ENCODE measurements at places on chromosomes 13 and 19.
A peak's percentile ranks its signal among the peaks of the same experiment; 100 is the strongest.

DNA sequence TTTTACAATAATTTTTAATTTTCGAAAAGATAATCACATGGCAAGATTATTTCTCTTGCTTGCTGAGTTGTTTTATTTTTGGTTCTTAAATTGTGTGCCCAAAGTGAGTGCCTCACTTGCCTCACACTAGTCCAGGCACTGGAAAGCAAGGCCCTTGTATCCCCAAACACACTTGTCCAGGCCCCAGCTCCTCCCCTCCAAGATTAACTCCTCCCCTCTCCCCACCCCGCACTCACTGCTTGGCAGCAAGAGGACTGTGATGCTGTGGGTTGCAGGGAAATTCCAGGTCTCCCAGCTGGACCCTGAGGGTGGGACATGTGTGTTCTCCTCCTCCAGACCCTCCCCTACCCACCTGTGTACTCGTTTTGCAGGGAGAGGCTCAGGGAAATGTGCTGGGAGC lies 3.9 kb downstream of the SIGLEC12 start:
- DNase-seq = no peak

- no peak for DNase-seq
Observed at GRCh38 chr13:112740502-112741131, 50.8 kb downstream of the ATP11A start.

- DNase-seq = no peak
Observed at GRCh38 chr13:100859861-100860260, 185.3 kb upstream of the TMTC4 start.

DNA sequence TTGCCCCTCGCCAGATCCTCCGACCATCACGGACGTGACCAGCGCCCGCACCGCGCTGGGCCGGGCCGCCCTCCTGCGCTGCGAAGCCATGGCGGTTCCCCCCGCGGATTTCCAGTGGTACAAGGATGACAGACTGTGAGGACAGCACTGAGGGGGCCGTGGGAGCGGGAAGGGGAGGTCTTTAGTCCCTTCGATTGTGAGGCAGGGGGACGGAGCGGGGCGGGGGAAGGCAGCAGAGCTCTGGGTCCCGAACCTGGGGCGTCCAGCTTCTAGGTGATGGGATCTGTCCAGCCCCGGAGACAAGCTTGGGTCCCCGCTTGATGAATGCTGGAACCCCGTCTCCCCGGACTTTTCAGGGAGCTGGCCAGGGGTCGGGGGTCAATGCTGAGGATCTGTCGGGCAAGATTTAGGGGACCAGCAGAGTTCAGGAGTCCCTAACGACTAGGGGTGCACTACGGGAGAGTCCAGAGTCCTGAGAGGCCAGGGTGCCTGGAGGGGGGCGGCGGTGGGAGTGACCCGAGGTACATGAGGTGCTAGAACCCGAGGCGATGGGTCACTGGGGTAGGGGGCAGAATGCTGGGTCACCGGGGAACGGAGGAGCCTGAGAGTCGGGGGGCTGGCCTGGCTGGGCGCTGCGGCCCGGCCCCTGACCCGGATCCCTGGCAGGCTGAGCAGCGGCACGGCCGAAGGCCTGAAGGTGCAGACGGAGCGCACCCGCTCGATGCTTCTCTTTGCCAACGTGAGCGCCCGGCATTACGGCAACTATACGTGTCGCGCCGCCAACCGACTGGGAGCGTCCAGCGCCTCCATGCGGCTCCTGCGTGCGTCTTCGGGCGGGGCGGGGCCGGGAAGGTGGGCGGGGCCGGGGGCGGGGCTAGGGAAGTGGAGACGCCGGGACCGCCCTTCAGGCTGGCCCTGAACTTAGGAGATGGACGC lies 14.6 kb downstream of the VSIG10L start:
- DNase-seq = no peak

GRCh38 chr19:10262771-10263170 lies 8.1 kb upstream of the ICAM1 start:
- no peak for DNase-seq

DNA sequence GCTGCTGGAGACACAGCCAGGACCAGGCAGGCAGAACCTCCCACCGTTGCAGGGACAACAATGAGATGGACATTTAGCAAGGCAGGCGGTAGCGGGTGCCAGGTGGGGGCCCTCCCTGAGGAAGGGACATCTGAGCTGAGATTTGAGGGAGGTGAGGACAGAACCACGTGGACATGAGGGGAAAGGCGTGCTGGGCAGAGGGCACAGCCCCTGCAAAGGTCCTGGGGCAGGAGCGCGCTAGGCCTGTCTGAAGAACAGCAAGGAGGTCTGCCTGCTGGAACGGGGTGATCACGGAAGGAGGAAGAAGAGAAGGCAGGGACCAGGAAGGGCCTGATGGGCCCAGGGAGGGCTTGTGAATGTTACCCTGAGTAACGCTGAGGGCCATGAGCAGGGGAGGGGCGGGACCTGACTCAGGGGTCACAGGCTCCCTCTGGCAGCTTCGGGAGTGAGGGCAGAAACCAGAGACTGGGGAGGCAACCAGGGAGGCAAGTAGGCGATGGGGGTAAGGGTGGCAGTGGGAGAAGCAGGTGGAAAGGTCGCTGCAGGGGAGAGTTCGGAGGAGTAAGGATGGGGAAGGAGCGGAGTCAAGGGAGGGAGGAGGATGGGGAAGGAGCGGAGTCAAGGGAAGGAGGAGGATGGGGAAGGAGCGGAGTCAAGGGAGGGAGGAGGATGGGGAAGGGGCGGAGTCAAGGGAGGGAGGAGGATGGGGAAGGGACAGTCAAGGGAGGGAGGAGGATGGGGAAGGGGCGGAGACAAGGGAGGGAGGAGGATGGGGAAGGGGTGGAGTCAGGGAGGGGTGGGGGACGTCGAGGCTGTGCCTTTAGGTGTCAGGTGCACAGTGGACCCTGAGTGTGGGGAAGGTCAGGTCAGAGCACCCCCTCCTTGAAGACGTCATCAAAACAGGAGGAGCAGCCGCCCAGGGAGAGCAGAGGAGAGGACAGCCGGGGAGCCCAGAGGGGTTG lies 15.7 kb upstream of the B3GNT3 start:
- no peak for DNase-seq

- no peak for DNase-seq
Observed at GRCh38 chr13:112061367-112062061, 5.4 kb upstream of the SOX1 start.

GRCh38 chr13:21025539-21025938 lies 35.8 kb downstream of the LATS2 start:
- no peak for DNase-seq

GRCh38 chr19:916645-917322 lies 349 bp upstream of the KISS1R start:
- no peak for DNase-seq

DNA sequence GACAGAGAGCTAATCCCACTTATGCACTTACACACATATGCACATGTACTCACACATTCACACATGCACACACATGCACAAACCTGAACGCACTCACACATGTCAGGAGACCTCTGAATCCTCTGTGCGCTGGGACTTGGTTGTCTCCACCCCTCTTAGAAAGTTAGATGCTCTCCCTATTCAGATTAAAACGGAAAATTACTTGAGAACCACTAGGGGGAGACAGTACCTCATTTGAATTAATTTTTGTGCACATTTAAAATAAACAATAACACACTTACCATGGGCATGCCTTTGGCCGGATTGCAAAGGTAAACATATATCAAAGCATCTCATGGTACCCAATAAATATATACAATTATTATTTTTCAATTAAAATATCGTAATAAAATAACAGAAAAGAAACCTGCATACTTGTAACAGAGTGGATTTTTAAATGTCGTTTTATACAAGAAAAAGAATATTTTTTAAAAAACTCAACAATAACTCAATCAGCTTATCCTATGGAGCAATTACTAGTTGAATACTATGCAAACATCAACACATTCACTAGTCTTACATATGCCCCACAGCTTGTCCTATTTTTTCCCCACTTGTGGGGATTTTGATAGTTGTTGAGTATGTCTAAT lies 9.5 kb upstream of the LILRB4 start:
- DNase-seq = no peak

- DNase-seq = no peak
Observed at GRCh38 chr13:60467098-60467497, 70.1 kb downstream of the TDRD3 start.

GRCh38 chr13:59879281-59879680 lies 284.4 kb downstream of the DIAPH3 start:
- DNase-seq = no peak

DNA sequence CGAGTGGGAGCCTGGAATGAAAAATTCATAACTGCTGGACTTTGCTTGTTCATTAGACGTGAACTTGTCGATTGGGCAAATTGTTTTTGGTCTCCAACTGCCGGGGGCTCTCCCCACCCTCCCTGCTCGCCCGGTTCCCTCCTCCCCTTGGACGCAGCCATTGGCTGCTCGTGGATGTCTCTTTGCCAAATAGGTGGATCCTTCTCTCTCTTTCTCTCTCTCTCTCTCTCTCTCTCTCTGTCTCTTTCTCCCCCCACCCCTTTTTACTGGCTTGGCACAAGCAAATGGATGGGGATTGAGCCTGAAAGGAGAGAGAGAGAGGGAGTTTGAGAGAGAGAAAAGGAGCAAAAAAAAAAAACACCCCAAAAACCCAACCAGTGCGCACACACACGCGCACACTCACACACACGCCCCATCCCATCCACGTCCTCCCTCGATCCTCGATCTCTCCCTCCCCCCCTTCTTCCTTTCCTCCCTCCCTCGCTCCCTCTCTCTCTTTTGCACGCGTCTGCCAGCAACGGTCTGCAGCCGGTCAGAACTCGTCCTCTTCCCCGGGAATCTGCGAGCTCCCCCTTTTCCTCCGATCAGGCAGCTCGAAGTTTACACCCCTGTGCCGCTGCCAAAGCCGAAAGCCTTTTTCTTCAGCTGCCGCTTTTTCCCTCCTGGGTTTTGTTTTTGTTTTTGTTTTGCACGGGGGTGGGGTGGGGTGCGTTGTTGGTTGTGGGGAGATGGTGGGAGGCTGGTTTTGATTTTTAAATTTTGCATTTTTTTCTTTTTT lies 27.8 kb downstream of the NFIX start:
- peak; percentile 72 for DNase-seq

DNA sequence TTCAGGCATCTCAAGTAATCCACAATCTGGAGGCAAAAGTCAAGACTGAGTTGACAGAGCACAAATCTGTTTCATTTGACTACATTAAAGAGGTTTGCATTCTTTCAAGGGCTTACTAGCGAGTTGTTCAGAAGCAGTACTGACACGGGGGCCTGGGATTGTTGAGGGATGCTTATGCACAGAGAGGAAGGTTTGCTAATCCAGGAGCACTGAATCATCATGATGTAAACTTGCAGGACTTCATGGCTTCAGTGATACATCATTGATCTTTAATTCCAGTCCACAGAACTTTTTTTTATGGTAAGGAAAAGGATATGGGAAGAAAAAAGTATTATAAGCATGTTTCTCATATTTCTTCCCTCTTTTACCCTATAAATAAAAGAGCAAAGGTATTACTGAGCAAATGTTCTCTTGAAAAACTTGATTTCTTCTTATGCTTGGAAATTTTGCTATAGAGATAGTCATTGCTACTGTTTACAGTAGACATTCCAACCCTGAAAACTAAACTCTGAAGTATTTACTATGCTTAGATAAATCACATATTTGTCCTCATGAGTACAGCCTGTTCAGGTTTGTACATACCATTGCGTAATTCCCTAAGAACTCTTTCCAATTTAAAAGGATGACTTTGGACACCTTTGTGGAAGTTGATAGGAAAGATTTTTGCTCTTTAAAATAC lies 65.8 kb upstream of the KPNA3 start:
- DNase-seq = no peak

DNA sequence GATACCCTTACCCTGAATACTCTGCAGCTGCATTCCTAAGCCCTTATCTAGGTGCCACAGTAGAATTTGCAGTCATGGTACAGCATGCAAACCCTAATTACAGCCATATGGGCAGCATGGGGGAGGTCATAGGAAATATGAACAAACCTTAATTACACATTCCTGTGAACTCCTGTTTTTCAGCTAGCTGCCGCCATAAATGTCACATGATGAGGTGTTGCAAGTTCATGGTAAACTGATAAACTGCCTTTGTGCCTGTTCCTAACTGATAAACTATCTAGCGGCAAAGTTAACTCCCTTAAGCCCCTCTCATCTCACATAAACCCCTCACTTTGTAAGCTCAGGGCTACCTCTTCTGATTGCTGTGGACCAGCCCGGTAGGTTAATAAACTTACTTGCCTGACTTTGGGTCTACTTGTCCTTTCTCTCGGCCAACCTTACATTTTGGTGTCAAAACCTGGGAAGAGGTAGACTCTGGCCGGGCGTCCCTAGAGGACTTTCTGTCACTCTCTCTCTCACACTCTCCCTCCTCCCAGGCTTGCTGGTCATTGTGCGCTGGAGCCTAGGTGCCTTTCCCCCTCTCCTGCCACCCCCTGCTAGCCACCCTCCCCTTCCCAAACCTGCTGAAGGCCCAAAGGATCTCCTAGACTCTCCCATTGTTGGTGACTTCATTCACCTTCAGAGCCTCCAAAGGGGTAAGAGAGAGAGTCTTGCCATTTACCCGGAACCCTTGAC lies 43.3 kb downstream of the ZNF93 start:
- DNase-seq = no peak

DNA sequence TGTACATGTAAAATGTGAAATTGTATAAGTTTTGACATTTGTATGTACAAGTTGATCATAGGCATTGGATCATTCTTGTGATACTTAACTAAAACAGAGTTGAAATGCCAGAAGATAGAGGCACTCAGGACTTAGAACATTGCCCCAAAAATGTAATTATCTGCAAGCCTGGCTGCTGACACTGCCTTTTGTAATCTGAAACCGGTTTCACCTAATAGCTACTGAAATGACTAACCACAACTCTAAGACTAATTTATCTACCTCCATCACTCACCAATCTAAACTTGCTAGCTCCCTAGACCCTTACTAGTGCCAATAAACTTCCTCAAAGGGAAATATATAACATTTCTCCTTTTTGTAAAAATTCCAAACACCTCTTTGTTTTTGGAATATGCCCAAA lies 2596.2 kb downstream of the PCDH9 start:
- no peak for DNase-seq

- DNase-seq = no peak
Observed at GRCh38 chr19:46493236-46494145, 2.2 kb downstream of the PNMA8B start.

DNA sequence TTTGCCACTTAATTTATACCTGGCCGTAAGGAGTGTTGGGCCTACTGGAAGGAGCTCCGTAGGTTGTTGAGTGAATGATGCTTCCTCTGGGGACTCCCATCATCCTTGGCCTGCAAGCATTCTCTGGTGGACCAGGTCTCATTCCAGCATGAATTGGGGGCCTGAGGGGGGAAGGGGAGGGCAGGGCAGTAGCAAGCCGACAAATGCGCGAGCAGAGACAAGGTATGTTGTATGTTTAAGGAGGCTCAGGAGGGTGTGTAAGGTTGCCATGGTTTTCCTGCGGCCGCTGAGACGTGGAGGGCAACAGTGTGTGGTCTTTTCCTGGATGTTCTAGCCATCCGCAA lies 749 bp downstream of the ZNF264 start:
- DNase-seq = no peak

All from smooth muscle cell of the brain vasculature (primary cell).